Iris pigment epithelial cell (primary cell): ENCODE measurements at places on chromosomes 2 and 18.

- DNase-seq: peak; percentile 14
These were observed 52.6 kb downstream of the COL6A3 start for GRCh38 chr2:237361194-237362004.

DNA sequence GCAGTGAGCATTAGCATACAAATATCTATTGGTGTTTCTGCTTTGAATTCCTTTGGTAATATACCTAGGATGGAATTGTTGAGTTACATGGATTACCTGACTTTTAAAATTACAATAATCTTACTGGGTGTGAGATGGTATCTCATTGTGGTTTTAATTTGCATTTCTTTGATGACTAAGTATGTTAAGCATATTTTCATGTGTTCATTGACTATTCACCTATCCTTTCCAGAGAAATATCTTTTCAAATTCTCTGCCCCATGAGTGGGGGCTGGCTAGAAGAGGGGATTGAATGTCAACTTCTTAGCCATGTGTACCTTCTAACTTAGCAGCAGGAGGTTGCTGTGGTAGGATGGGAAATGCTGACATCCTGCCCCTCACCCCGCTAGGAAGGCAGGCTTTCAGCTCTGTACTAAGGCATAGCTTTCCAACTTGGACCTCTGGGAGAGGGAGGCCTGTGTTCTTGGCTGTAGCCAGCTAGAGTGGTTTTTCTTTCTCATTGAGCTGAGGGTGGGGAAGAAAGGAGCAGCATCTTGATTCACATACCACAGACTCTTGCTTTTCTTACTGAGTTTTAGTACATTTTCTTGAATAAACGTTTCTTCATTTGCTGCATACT lies 63.3 kb upstream of the TTC27 start:
- DNase-seq: no peak

- peak; percentile 87 for DNase-seq
These were observed 34.1 kb downstream of the PTPRM start for GRCh38 chr18:7601246-7601615.

- no peak for DNase-seq
These were observed 46.7 kb upstream of the HS6ST1 start for GRCh38 chr2:128365217-128365905.

DNA sequence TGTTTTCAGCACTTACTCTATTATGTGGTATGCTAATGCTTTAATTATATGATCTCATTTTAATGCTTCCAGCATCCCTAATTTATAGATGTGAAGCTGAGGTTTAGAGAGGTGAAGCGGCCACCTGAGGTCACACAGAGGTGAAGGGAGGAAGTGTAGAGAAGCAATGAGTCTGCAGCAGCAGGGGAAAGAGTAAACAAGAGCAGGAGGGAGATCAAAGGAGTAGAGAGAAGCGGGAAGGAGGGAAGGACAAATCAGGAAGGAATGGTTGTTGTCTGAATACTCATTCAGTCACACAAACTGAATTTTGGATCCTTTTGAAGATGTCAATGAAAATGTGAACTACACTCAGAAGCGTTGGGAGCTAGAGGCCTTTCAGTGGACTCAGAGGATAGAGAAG lies 130.0 kb downstream of the CPS1 start:
- DNase-seq: no peak

- DNase-seq: no peak
These were observed 773.4 kb downstream of the LRRTM4 start for GRCh38 chr2:76748581-76749296.

DNA sequence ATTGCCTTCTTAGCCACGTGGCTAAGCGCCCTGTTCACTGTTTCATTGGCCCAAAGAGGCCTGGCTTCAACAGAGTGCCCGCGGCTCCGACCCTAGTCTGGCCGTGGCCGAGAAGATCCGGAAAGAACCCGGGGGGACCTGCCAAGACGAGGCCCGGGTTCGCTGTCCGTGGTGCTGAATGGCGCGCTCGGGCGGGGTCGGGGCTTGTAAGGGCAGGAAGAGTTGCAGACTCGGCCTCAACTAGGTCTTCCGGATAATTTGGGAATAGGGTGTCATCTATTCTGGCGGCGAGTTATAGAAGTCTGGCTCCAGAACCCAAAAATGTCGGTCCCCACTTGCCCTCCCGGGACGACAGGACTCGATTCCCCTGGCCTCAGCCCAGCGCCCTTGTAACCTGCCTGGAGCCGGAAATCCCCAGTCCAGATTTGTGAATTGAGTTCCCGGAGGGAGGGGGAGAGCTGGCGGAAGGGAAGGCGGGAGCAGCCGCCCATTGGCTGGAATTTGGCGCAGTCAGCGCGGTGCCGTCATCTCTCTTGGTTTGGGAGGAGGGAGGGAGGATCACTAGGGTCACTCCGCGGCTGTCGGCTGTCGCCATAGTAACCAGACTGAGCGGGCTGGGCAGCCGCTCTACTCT lies 3.5 kb downstream of the CDK5R2 start:
- peak; percentile 77 for DNase-seq

GRCh38 chr18:64191069-64191468 lies 42.2 kb upstream of the LINC00305 start:
- DNase-seq: no peak

DNA sequence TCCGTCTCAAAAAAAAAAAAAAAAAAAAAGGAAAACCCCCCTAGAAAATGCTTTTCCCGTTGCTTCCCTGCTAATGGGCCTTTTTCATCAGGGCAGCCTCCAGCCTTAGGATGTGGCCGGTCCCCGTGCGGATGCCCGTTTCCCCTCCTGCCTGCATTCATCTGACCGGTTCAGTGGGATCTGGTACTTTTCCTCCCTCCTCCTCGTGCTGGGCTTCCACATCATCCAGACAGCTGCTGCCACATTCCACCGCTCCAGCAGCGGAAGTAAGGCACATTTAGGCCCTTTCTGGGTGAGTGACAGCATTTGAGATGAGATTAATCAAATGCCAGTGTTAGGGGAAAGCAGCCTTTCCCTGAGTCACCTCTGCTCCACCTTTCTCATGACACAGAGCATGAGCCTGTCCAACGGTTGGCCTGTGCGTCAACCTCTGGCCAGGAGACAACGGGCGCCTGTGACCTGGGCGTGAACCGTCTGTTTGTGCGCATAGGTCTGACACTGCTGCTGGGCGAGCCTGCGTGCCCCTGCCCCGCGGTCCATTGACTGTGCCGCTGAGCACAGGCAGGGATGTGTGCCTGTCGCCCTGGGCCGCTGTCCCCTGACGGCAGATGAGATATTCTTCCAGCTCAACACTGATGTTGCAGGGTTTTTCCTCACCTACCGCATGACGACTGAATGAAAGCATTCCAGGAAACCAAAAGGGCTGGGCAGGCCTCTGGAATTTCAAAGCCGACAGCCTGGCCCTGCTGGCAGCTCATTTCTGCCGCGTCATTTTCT lies 174.0 kb downstream of the TGIF1 start:
- DNase-seq: peak; percentile 97

DNA sequence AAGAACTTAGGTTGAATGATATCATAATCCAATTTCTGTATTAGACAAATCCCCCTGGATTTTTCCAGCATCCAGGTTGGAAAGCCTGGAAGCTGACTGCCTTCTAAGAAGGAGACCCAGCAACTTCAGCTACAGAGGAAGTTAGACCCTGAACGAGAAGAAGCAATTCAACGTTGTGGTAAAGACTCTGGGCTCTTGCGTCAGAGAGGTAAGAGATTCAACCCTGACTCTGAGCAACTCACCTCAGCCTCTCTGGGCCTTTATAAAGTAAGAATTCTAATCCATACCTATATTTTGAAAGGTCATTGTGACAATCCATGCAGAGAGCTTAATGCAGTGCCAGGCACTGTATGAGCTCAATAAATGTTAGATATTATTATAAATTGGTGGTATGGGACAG lies 9.7 kb downstream of the E2F6 start:
- no peak for DNase-seq

- DNase-seq: no peak
These were observed 1113.3 kb downstream of the TSN start for GRCh38 chr2:122868646-122869275.

DNA sequence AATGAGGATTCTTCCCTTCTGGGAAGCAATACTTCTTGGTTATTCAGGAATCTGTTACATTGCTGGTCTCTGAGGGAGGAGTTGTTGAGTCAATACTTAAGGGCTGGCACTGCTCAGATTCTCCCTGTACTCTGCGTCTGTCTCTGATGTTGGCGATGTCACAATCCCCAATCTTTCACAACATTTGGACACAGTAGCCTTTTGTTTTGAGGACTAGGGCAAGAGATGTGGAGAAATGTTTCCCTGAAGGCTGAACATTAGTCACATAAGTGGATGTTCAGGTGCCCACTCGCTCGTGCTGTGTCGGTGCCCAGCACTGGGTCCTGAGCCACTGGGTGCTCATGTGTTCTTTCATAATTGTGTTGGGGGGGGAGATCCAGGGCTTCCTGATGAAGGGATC lies 55.0 kb downstream of the MAPK4 start:
- peak; percentile 38 for DNase-seq

DNA sequence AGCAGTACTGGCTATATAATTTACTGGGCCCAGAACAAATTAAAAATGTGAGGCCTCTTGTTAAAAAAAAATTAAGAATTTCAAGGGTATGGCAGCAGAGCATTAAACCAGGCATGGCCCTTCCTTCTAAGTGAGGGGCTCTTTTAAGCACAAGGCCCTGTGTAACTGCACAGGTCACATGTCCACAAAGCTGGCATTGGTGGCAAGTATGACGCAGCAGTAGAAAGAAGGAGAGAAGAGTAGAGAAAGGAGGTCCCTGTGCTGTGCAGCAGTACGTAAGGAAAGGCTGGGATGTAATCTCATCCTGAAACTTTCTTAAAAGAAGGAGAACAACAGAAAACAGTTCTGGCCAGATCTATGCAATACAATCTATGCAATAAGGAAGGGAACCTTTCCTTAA lies 51.2 kb downstream of the MBD2 start:
- no peak for DNase-seq

DNA sequence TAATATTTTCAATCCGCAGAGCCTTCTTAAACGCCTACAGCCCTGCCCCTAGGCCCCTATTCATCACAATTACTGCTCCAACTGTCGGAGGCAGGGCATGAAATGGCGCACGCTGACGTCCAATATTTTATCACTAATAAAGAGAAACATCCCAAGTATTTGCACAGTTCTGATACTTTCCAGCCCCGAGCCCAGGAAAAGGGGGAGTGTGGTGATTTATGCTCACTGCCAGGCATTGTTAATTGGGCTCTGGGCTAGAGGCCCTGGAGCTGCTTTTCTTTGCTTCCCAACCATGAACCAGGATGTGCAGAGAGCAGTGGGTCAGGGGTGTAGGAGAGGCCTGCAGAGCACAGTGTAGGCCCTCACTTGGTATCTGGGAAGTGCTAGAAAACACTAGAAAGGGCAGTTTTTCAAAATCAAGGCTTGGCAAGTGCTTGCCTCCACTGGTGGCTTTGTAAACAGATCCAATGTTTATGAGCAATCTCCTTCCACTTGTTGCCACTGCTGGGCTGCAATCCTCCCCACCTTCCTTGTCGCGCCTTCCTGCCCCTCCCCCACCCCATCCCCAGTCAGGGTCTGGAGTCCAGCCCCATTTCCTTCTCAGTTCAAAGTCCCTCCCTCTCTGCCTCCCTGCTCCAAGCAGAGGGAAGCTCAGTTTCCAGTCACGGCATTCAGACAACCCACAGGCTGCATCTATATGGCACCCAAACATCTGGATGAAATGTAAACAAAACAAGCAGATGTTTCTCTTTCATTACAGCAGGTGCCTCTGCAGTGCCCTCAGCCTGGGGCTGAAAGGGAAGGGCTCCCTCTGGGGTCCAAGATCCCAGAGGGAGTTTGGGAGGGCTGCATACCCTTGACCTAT lies 83.9 kb upstream of the PKDCC start:
- DNase-seq: peak; percentile 24

GRCh38 chr2:1550658-1551316 lies 137.5 kb downstream of the TPO start:
- DNase-seq: peak; percentile 23

DNA sequence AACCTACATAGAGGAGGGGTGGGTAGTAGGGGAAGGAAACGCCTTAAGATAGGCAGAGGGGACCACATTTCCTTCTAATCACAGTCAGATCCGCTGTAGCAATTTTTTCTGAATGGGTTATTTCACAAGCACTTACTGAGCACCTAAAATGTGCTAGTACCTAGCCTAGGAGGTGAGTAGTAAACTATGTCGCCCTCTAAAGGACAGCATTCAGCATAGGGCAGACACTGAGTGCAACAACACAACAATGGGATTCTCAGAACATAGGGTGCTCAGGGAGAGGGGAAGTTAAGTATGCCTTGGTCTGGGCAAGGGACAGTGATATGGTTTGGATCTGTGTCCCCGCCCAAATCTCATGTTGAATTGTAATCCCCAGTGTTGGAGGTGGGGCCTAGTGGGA lies 166.1 kb upstream of the RAB6C start:
- no peak for DNase-seq

DNA sequence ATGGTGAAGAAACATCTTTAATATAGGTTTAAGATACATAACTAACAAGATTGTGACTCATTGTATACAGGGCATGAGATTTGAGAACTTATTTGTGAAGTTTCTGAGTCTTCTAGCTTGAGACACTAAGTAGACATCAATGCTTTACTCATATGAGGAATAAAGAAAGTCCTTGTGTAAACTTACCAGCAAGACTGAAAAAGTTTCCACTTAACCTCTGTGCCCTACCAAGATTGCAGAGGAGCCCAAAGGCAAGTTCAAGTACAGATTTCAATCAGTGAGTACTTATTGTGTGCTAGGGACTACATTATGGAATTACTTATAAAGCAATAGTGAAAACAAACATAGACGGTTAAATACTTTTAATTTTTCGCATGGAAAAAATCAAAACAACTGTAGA lies 1041.2 kb upstream of the CELF4 start:
- DNase-seq: no peak

DNA sequence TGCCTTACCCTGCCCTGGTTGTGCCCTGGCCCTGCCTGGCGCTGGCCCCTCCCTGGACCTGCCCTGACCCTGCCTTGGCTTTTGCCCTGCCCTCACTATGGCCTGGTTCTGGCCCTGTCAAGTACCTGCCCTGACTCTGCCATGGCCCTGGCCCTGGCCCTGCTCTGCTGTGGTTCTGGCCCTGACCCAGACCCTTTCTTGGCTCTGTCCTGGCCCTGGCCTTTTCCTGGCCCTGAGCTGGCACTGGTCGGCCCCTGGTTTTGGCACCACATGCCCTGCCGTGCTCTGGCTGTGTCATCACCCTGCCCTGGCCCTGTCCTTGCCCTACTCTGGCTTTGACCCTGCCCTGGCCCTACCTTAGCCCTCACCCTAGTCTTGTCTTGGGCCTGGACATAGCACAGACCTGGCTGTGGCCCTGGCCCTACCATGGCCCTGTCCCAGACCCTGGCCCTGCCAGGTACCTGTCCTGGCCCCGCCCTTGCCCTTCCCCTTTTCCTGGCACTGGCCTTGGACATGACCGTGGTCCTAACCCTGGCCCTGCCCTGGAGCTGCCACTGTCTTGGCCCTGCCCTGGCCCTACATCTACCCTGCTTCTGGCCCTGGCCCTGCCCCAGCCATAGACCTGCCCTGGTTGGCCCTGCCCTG lies 4.8 kb upstream of the ANKRD62 start:
- DNase-seq: no peak

GRCh38 chr2:237154082-237154638 lies 68.5 kb downstream of the COPS8 start:
- DNase-seq: peak; percentile 68

- no peak for DNase-seq
These were observed 35.6 kb upstream of the RNF149 start for GRCh38 chr2:101344137-101344536.
